Mesendoderm (in vitro differentiated cells): ENCODE measurements at places on chromosomes 2 and 18.

GRCh38 chr2:227198866-227199265 is 34.4 kb downstream of the COL4A3 start:
- no peak overlapping the region for H3K27ac ChIP-seq
- no peaks in the 10 kb centered on the region for H3K4me1 ChIP-seq
- H3K27me3 ChIP-seq = no peaks in the 10 kb centered on the region
- no peaks in the 10 kb centered on the region for H3K36me3 ChIP-seq
- DNase-seq = no peak
- no peak overlapping the region for H3K4me3 ChIP-seq

- no peak for DNase-seq
- no peaks in the 10 kb centered on the region for H3K27me3 ChIP-seq
- H3K4me3 ChIP-seq = no peak overlapping the region
- H3K4me1 ChIP-seq = no peaks in the 10 kb centered on the region
- no peaks in the 10 kb centered on the region for H3K36me3 ChIP-seq
These were observed 400.3 kb upstream of the PKDCC start for GRCh38 chr2:41647468-41648050.

GRCh38 chr2:218849721-218850120 is 9.9 kb upstream of the WNT6 start:
- H3K4me1 ChIP-seq = peaks cover 3% of the 10 kb centered on the region
- no peak overlapping the region for H3K4me3 ChIP-seq
- H3K27me3 ChIP-seq = peaks cover 5% of the 10 kb centered on the region
- H3K27ac ChIP-seq = no peak overlapping the region
- no peak for DNase-seq

GRCh38 chr2:162888652-162889051 is 50.1 kb upstream of the KCNH7 start:
- no peaks in the 10 kb centered on the region for H3K4me1 ChIP-seq
- no peaks in the 10 kb centered on the region for H3K36me3 ChIP-seq
- H3K27me3 ChIP-seq = no peaks in the 10 kb centered on the region
- no peak overlapping the region for H3K27ac ChIP-seq
- H3K4me3 ChIP-seq = no peak overlapping the region

DNA sequence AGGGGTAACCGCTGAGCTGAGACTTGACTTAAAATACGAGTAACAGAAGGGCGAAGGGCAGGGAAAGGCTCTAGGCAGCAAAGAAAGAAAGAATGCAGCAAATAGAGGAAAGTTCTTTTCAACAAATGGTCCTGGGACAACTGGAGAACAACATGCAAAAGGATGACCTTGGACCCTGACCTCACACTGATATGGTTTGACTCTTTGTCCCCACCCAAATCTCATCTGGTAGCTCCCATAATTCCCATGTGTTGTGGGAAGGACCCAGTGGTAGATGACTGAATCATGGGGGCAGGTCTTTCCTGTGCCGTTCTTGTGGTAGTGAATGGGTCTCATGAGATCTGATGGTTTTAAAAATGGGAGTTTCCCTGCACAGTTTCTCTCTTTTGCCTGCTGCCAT is 33.9 kb downstream of the ST3GAL5 start:
- no peaks in the 10 kb centered on the region for H3K4me1 ChIP-seq
- H3K27me3 ChIP-seq = no peaks in the 10 kb centered on the region
- H3K27ac ChIP-seq = no peak overlapping the region
- no peaks in the 10 kb centered on the region for H3K36me3 ChIP-seq

DNA sequence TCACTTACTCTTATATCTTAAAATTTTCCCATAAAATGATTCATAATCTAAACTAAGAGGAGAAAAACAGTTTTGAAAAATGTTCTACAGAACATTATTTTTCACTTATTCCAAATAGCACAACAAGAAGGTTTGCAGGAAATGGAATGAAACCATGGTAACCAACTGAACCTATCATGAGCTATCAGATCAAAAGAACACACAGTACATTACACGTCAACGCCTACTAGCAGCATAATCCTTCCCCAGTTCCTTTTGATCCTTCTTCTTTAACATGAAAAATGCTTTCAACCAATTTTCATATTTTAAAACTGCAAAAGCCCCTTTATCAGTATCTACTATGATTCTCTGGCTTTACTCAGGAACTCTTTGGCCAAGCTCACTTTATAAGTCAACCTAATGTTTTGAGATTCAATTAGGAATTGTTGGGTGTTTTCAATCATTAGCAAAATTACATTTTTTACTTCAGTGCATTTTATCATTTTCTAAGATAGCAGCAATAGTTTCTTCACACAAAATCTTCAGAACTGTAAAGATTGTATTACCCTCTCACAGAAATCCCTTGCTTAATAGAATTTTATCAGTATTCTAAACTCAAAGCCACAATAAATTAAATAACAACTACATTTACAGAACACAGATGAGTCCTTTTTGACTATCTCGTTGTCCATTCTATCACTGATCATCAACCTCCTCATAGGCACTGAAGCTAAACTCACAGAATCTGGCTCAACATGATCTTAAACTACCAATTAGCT is 102.5 kb downstream of the CHN1 start:
- H3K4me3 ChIP-seq = no peak overlapping the region
- no peaks in the 10 kb centered on the region for H3K4me1 ChIP-seq
- no peak overlapping the region for H3K27ac ChIP-seq

DNA sequence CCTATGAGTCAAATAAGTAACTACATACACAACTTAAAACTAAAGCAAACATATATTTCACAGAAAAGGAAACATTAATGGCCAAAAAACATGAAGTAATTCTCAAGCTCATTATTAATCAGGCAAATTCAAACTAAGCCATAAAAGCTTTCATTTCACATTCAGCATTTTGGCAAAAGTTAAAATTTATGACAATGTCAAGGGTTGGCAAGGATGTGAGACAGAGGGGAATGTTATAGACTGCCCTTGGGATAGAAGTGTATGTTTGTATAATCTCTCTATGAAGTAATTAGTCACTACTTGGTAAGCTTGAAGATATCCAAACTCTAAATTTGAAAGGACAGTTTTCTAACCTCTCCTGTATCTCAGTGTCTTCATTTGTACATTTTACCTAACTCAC is 539.4 kb downstream of the RIT2 start:
- H3K27ac ChIP-seq = no peak overlapping the region
- H3K36me3 ChIP-seq = no peaks in the 10 kb centered on the region
- H3K4me3 ChIP-seq = no peak overlapping the region
